ENCODE measurements at places on chromosomes 1 and 21.
A peak's percentile ranks its signal among the peaks of the same experiment; 100 is the strongest.

DNA sequence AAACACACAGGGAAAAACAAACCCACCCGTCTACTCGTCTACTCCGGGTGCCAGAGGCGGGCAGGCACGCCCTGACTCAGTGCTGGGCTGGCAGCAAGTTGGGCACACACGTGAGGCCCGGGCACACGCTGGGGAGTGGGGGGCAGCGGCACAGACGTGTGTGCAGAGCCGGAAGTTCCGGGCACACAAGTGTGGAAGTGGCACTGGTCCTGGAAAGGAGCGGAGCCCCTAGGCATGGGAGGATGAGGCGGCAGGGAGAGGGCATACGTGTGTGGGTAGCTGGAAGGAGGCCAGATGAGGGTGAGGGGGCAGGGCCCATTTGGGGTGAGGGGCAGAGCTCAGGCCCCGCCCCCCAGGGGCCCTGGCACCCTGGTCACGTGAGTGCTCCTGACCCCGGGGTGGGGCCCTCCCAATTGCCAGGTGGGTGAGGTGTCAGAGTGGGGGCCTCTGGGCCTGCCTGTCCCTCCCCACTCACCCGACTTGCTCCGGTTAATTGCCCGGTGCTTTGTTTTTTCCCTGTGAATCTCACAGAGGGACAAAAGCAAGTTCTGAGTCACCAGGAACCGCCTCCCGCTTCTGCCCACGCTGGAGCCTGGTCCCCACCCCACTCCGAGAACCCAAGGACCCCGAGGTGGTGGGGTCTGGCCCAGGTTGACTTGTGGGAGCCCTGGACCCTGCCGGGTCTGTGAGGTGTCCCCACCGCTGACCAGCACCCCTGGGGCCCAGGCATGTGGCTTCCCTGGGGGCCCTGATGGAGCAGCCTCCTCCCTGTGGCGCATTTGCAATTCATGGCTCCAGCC is 104.8 kb upstream of the CASZ1 start:
- no peak for DNase-seq

DNA sequence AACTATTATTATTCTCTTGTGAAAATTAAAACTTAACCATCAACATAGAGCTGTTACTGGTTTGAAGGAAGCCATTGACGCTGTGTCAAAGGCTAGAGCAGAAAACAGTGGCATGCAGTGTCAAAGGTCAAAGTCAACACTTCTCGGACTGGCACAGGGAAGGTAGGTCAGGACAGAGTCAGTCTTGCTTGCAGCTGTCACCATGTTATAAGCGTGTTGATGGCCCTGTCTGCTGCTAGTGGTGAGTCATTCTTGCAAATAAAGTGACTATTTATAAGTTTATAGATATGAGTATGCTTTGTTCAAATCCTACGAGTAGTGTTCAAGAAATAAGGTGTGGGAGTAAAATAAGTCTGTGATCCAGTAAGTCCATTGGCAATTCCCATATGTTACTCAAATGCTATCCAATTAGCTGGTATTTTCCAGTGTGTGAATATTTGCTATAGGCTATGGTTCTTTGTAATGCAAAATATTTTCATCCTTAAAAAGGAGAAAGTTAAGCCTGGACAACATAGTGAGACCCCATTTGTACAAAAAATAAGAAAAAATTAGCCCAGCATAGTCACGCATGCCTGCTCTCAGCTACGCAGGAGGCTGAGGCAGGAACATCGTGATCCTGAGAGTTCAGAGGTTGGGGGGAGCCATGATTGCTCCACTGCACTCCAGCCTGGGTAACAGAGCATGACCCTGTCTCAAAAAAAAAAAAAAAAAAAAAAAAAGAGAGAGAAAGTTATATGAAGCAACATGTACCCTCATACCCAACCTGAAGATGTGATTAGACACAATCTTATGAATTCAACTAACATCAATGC is 26.3 kb upstream of the TINAGL1 start:
- peak; percentile 34 for DNase-seq

DNA sequence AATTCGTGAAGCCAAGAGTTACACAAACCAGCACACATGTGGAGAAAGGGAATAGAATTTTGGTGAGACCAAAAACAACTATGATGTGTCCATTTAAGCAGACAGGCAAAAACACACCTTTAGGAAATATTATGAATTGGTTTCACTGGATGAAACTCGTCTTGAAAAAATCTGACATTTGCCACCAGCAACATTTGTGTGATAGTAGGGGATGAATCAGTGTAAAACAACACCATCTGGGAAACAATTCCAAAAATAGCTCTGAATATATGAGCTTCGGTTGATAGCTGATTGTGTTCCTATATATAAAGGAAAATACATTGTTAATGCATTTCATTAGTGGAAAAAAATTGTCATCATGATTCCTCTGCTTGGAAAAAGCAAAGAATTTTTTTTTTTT is 327.8 kb downstream of the PAPPA2 start:
- DNase-seq = no peak

DNA sequence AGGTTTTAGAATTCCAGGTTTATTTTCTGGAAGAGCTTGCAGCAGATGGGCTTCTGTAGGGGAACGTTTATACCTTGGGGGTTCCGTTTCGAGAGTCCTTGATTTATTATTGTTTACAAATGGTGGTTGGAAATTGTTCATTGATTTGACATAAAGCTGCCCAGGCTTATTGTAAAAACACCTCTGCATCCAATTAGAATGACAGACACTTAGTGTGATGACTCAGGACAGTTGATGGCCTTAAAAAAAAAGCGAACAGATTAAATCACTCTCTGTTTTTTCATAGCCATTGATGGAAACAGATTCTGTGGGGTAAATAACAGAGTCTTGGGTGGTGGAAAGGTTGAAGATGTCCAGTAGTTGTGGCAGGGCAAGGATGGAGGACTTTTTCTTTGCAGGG is 35.4 kb downstream of the GALNT2 start:
- no peak for DNase-seq

- DNase-seq = peak; percentile 18
Measured at GRCh38 chr1:243944429-243945160, 94.6 kb upstream of the AKT3 start.

DNA sequence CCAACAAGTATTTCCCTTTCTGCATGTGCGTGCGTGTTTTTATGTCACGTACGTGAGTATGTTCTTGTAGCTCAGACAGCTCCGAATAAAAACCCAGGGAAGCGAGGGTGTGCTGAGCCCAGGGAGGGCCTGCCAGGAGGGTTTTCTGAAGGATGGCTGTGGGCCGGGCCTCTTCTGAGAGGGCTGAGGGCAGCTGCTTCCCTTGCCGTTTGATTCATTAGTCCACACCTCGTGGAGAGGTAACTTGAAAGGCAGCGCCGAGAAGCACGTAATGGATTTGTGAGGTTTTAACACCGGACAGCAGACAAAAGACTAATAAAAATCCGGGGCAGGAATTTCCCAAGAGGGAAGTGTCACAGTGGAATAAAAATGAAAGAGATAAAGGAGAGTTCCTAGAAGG is 29.5 kb downstream of the CD247 start:
- no peak for DNase-seq

GRCh38 chr1:11738783-11739182 is 2.8 kb downstream of the AGTRAP start:
- DNase-seq = no peak

GRCh38 chr1:65255656-65256050 is 53.7 kb upstream of the DNAJC6 start:
- no peak for DNase-seq

- DNase-seq = no peak
Measured at GRCh38 chr21:45308194-45309068, 20.7 kb upstream of the POFUT2 start.

- DNase-seq = no peak
Measured at GRCh38 chr1:229207916-229208315, 63.0 kb upstream of the RAB4A start.

- peak; percentile 23 for DNase-seq
Measured at GRCh38 chr1:30879940-30880677, 28.4 kb downstream of the SDC3 start.

DNA sequence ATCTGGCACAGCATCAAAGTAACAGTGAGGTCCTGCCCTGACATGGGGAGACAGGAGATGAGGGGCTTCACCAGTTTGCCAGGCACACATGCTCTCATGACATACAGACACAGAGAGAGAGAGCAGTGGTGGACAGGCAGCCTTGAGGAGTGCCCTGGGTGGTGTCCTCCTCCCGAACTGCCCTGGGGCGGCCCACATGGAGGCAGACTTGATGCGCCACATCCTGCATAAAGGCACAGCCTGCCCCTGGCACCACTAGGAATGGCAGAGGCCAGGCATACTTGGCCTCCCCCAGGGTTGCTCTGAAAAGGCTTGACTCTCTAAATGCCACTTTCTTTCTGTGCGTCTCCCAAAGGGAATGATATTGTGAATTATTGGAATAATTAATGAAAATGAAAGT is 67.5 kb downstream of the SPAG17 start:
- no peak for DNase-seq

DNA sequence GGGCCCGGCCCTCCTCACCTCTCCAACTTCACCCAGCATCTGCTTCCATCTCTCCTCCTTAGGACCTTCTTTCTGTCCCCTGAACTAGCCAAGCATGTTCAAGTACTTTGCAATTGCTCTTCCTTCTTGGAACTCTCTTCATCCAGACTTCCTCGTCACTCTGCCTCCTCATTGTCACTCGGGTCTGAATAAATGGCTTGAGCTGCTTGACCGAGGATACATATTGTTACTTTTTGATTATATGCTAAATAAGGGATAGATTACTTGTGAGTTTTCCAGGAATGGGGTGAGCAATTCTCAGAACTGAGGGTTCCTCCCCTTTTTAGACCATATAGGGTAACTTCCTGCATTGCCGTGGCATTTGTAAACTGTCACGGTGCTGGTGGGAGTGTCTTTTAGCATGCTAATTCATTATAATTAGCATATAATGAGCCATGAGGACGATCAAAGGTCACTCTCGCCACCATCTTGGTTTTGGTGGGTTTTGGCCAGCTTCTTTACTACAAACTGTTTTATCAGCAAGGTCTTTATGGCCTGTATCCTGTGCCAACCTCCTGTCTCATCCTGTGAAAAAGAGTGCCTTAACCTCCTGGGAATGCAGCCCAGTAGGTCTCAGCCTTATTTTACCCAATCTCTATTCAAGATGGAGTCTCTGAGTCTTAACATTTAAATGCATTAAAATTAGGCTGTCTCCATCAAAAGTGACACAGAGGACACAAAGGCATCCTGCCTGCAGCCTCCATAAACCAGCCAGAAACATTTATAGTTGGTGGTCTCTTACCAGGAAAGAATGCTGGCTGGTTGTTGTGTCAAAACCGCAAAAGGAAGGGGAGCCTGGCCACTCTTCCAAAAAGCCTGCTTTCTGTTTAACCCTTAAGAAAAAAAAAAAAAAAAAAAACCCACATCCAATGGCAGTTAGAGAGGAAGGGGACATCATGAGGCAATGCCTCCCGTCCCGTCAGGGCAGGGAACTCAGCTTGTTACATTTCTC is 179.3 kb downstream of the KAZN start:
- no peak for DNase-seq

- peak; percentile 91 for DNase-seq
Measured at GRCh38 chr1:15028102-15028501, 125.4 kb upstream of the TMEM51 start.

GRCh38 chr1:184669391-184669790 is 85.3 kb downstream of the EDEM3 start:
- DNase-seq = no peak

DNA sequence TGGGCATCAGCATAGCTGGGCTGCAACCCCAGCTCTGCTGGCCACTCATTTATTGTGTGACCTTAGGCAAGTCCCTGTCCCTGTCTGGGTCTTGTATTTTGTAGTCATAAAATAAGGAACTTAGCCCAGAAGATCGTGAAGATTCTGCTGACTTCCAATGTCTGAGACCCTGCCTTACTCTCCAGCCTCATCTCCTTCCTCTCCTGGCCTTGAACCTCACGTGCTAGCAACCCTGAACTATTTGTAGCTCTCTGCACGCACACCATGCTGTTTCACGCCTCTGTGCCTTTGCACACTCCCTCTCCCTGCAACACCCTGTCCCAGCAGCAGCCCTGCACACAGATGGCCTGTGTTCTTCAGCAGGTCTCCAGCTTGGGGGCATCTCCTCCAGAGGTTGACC is 121.1 kb downstream of the LACTBL1 start:
- DNase-seq = no peak

- DNase-seq = no peak
Measured at GRCh38 chr1:152757747-152758146, at the start of gene KPRP. Gene KPRP, plus strand, starts transcription at chr1:152758025. Its CDS starts 1,564 bp downstream, at chr1:152759589.

- no peak for DNase-seq
Measured at GRCh38 chr1:196628838-196629237, 20.6 kb upstream of the KCNT2 start.

DNA sequence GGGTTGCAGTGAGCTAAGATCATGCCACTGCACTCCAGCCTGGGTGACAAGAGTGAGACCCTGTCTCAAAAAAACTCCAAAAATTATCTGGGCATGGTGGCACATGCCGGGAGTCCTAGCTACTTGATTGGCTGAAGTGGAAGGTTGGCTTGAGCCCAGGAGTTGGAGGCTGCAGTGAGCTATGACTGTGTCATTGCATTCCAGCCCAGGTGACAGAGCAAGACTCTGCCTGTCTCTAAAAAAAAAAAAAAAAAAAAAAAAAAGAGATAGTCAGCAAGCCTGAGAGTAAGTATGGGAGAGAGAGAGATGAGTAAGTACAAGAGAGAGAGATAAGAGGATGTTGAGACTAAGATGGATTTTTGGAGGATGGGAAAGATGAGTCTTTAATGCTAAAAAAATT is 180.8 kb upstream of the CACYBP start:
- DNase-seq = peak; percentile 70

DNA sequence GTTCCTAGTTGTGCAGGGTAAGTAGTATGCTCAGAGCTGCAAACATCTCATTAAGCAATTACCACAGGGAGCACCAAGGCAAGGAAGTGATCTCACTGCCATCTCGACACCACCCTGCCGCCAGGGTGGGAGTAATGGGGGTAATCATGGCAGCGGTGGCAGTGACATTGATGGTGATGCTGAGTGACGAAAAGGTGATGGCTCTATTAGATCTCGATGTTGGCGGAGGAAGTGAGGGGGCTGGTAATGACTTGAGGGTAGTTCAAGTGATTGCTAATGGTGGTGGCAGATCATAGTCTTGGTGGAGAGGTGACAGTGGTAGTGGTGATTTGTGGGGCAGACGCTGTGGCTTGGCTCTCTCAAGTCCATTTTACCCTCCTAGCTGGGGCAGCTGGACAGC is 25.4 kb upstream of the TENT5B start:
- no peak for DNase-seq

DNA sequence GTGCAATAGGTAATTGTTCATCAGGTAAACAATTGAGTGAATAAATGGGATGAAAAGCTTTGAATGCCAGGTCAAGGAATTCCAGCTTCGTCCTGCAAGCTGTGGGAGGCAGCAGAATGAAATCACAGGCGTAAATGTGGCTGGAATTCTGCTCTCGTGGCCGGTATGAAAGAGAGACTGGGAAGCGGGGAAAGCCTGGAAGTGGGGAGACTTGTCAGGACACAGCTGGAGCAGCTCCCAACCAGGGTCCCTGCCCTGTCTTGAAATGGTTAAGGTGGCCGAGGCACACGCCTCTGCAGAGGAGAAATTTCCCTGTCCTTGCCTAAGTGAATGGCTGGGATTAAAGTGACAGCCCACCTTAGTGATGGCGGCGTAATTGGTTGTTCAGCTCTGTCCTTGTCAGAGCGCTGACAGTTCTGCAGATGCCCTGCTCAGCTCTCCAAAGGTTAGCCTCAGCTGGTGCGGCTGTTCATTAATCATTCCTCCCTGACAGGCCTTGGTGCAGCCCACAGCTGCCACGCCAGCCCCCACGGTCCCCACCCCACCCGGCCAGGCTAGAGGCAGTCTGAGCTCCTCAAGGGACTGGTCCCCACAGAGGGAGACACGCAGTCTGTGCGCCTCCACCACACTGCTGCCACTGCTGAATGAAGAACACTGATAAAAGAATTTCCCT is 398.3 kb upstream of the POU3F1 start:
- no peak for DNase-seq

All from HFFc6 (cell line).